ENCODE measurements at places on chromosomes 11 and 22.

DNA sequence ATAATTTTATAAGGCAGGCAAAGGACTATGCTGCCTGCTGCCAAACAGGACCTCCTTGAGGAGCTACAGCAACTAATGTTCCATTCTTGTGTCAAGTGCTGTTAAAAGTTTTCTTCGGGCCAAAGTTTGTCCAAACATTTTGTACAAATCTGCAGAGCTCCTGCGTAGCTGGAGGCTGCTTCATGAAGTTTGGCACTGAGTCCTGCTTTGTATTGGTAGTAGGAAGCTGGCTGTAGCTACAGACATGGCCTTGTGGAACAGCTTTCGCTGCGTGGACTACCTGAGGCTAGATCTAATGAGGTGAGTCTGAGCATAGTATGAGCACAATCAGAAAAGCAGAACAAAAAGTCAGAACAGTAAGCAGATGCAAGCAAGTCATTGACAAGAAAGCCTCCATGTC is 528.1 kb downstream of the DLG2 start:
- DNase-seq = no peak

GRCh38 chr11:112941104-112941503 is 20.1 kb upstream of the NCAM1 start:
- no peak for DNase-seq

DNA sequence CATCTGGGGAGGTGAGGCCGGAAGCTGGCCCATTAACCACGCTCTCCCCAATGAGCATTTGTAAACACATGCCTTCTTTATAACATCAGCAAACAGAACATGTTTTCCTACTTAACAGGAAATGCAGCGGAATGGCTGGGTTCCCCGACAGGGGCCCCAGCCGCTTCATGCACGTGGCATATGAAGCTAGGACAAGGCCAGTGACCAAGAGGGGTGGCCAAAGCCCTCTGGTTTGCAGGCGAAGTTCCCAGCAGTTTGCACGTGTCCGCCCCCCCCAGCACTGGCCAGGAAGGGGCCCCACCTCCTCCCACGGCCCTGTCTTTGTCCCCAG is 38.7 kb upstream of the LINC01488 start:
- no peak for DNase-seq

DNA sequence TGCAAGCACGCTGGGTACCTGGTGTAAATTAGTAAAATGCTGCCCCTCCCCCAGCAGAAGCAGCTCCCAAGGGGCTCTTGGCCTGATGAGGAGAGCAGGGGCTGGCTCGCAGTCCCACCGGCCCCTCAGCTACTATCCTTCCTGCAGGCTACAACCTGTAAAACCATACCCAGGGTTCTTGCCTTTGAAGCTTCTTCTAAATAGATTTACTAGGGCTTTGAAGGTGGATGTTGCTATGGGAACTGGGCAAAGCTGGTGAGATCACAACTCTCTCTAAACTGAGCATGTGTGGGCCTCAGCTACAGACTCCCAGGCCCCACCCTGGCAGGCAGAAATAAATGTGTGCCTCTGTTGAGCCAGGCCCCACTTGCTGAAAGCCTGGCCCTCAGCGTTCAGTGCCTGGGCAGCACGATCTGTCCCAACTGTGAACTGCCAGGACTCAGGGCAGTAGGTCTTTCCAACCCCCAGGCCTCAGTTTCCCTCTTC is 18.5 kb downstream of the CD5 start:
- no peak for DNase-seq

GRCh38 chr11:68040101-68040956 is 1.5 kb downstream of the TCIRG1 start:
- DNase-seq = peak; percentile 25

DNA sequence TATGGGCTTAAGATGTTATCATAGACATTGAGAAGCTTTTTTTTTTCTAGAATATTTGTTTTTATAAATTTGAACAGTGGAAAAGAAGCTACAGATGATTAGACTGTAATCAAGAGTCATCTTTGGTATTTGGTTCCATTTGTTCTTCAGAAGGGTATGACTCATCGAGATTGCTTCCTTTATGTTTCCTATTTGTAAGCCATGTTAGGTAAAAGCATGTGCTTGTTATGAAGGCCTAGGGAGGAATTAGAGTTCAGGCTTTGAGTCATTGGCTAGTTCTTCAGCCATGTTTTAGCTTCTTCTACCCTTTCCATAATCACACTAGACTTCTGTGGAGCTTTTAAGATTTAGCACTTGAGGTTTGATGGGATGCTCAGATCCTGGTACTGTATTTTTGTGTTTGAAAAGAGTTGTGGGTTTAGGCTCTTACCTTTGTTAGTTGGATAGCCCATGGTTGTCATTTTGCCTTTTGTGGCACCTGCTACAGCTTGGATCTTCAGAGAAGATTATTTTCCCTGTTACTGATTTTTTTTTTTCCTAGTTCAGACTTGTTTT is 44.3 kb downstream of the POLD3 start:
- DNase-seq = no peak

GRCh38 chr11:12212174-12212820 is 101.9 kb downstream of the MICAL2 start:
- no peak for DNase-seq

DNA sequence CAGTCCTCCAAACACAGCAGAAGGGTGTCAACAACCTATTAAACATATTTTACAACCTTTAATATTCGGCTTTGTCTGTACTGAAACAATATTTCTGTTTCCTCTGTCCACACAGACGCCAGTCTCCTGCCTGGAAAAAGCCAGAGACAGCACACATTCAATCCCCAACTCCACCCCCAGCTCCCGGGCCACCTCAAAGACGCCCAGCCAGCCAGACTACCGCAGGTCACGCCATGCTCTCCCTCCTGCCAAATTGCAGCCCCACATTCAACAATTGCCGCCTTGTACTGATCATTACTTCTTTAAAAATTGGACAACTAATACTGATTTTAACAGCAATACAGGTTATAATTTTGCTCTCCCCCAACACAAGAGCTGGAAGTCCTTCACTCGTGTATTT is 1.2 kb downstream of the SERGEF start:
- DNase-seq = no peak

DNA sequence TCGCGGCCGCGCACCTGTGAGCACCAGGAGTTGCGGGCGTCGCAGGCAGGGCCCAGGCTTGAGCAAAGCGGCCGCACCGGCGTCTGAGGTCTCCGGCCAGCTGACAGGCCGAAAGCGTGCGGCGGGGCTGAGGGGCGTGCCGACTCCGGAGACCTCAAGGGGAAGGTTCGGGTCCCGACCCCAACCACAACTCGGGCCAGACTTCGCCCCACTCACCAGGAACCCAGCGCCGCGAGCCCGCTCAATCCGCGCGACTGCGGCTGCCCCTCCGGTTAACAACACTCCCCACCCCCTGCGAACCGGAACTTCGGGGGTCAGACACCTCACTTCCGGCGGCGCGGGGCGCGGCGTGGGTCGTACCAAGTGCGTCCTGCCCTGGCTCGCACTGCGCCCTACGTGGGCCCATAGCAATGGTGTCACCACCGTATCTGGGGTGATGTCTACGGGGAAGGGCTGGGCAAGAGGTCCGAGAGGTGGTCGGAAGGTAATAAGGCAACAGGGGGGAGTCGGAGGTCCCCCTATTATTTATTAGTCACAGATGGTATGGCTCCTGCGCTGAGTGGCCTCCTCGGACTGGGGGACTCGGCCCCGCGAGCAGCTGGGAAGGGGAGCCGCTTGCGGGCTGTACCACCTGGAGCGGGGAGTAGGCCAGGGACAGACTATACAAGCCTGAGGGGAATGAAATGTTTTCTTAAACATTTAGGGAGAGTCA is at the start of gene SYVN1:
Gene SYVN1 (minus strand): TSS at position 280 of the 712 bp plus-strand sequence. CDS start 918 bp downstream, outside the sequence.
- peak; percentile 89 for DNase-seq

DNA sequence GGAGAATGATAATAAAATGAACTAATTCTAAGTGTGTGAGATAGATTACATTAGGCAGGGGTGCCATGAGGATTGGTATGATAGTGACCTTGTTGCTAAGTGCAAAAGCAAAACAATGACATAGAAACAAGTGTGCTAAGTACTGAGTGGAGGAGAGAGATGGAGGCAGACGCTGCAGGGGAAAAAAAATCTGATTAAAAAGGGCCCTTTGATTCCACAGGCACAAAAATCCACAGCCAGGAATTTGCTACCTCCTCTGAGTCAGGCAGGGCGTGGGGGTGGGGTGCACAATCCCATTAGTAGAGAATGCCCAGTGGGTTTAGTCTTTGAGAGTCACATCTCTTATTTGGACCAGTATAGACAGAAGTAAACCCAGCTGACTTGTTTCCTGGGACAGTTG is at the start of gene CNTF:
Gene CNTF (plus strand): TSS at position 322 of the 400 bp plus-strand sequence. CDS start 88 bp downstream, outside the sequence.
- DNase-seq = no peak

- DNase-seq = no peak
Measured at GRCh38 chr11:15843309-15843872, 513.0 kb downstream of the SOX6 start.

GRCh38 chr11:119810478-119811232 is 81.7 kb upstream of the NECTIN1 start:
- DNase-seq = no peak

GRCh38 chr11:36441610-36442208 is 68.4 kb downstream of the TRAF6 start:
- no peak for DNase-seq

- no peak for DNase-seq
Measured at GRCh38 chr11:115623021-115623451, 118.8 kb upstream of the CADM1 start.

DNA sequence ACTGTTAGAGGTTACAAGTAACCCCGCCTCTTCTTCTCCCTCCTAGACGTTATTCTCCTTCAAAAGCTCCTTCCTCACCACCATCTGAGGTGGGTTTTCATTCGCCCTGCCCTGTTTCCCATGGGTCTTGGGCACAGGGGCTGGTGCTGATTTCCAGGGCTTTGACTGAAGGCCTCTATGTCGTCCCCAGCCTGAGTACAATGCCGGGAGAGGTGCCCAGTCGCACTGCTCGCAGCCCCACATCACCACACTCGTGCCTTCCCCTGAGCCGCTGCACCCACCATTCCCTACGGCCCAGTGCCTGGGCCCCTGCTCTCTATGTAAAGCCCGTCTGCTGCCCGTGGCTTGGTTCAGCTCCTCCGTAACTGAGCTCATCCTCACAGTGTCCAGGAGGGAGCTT is 169.8 kb downstream of the DSCAML1 start:
- DNase-seq = no peak

DNA sequence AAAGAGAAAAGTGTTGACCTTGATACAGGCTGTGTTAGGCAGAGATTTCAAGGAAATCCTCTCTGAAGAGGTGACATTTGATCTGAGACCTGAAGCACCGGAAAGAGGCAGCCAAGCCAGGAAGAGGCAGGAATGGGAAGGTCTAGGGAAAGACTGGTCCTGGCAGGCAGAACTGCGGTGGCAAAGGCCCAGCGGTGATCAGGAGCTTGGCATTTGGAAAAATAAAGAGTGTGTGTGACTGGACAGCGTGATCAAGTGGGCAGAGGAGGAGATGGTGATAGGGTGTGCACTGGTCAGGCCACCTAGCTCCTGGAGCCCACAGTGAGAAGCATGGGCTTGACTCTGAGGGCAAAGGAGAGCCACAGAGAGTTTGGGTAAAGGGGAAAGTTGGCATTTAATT is 27.2 kb upstream of the GAB4 start:
- DNase-seq = no peak

DNA sequence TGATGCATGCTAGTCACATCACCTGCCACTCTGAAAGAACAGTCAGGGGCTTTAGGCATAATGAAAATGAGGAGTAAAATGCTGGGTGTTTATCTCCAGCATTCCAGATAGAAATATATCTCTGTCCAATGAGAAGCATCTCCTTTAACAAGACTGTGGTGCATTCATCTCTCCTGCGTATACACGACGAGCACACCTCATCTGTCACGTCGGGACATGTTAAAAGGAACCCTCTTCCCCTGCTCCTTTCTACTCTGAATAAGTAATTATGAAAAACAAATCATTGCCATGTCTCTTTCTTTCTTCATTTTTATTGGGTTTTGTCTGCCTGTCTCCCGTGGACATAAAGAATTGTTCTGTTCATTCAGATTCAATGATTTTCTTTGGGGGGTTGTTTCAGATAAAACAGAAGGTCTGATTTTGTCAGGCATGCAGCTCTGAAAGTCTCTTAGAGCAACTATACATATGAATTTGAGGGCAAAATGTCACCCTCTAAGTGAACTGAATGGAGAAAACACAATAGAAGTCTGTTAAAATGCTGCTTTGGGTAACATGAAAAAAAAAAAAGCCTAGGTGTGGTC is 195.0 kb downstream of the MAML2 start:
- no peak for DNase-seq

GRCh38 chr11:41872870-41873269 is 413.4 kb upstream of the LRRC4C start:
- DNase-seq = no peak

GRCh38 chr11:34773211-34773610 is 143.0 kb downstream of the APIP start:
- no peak for DNase-seq

GRCh38 chr11:111045407-111045803 is 200.1 kb upstream of the POU2AF2 start:
- no peak for DNase-seq

- DNase-seq = no peak
Measured at GRCh38 chr22:41478473-41478872, 9.6 kb downstream of the ACO2 start.

GRCh38 chr22:48589901-48590300 is 1237.8 kb downstream of the BRD1 start:
- DNase-seq = no peak

- DNase-seq = no peak
Measured at GRCh38 chr11:59724066-59724465, 10.4 kb upstream of the OR10V1 start.

DNA sequence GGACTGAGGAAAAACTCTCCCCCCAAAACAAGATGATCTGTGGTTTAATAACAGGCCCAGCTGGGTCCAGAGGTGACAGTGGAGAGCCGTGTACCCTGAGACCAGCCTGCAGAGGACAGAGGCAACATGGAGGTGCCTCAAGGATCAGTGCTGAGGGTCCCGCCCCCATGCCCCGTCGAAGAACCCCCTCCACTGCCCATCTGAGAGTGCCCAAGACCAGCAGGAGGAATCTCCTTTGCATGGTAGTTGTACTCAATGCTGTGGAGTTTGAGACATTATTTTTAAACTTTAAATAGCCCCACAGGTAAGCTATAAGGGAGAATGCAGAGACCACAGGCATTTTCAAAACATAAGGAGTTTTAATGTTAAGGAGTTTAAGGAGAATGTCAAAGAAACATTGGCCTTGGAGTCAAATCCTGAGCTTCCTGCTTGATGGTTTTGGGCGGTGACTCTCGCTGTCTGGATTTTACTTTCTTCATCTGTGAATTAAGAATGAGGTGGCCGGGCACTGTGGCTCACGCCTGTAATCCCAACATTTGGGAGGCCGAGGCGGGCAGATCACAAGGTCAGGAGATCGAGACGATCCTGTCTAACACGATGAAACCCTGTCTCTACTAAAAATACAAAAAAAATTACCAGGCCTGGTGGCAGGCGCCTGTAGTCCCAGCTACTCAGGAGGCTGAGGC is 6.8 kb downstream of the APOL1 start:
- no peak for DNase-seq

GRCh38 chr11:47213950-47214565 is 716 bp upstream of the DDB2 start:
- DNase-seq = peak; percentile 69

DNA sequence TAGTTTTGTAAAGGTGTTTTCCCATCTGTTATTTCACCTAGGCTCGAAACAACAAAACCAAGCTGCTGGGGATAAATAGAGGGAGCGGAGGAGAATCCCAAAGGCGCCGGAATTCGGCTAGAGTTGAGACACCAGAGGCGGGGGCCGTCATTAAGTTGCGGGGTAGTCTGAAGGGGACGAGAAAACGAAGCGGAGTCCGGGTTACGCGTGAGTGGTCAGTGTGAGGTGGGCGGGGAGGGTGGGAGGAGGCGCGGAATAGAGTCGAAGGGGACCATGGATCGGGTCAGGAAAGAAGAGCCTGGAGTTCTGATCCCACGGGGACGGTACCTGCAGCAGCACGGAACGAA is 361 bp downstream of the SRPRA start:
- no peak for DNase-seq
